Urinary bladder (tissue), 4 donors: ENCODE measurements at places on chromosomes 13 and 19.

GRCh38 chr13:112068540-112069060 lies 1.7 kb downstream of the SOX1 start:
- DNase-seq = no peak

GRCh38 chr13:31433746-31434145 lies 234.0 kb downstream of the B3GLCT start:
- DNase-seq = no peak

- DNase-seq = no peak
Observed at GRCh38 chr19:18300930-18301717, 19.7 kb upstream of the JUND start.

DNA sequence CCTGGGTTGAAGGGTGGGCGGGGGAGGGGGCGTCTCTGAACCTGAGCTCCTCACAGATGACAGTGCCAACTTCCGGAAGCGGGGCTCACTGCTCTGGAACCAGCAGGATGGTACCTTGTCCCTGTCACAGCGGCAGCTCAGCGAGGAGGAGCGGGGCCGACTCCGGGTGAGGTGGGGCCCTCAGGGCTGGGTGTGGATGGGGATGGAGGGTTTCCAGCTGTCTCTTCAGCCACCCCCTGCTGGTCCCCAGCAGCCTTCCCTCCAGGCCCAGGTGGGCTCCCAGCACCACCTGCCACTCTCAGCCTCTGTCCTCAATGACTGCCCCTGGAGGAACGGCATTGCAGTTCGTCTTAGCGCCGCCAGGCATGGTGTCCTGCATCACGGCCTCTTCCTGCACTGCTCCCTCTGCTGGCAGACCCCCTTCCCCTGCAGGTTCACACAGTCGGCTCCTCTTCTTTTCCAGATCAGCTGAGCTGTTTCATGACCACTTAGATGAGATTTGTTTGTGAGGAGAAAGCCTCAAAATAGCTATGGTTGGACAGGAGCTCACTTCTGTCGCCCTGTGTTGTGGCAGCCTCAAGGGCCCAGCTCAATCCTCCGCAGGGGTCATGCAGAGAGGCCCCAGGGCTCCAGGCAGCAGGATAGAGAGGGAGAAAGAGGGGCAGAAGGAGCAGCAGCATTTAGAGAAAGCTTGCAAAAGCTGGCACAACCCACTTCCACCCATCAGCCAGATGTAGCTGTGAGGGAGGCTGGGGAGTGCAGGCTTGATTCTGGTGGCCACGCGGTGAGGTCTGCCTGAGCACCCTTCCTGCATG lies 2.5 kb upstream of the GARIN5A start:
- no peak for DNase-seq

- DNase-seq = no peak
Observed at GRCh38 chr19:17402982-17403855, 2.2 kb downstream of the BST2 start.

- no peak for DNase-seq
Observed at GRCh38 chr13:114260814-114261213, 20.6 kb upstream of the UPF3A start.

GRCh38 chr19:42059196-42059595 lies 10.8 kb downstream of the GRIK5 start:
- DNase-seq = no peak

DNA sequence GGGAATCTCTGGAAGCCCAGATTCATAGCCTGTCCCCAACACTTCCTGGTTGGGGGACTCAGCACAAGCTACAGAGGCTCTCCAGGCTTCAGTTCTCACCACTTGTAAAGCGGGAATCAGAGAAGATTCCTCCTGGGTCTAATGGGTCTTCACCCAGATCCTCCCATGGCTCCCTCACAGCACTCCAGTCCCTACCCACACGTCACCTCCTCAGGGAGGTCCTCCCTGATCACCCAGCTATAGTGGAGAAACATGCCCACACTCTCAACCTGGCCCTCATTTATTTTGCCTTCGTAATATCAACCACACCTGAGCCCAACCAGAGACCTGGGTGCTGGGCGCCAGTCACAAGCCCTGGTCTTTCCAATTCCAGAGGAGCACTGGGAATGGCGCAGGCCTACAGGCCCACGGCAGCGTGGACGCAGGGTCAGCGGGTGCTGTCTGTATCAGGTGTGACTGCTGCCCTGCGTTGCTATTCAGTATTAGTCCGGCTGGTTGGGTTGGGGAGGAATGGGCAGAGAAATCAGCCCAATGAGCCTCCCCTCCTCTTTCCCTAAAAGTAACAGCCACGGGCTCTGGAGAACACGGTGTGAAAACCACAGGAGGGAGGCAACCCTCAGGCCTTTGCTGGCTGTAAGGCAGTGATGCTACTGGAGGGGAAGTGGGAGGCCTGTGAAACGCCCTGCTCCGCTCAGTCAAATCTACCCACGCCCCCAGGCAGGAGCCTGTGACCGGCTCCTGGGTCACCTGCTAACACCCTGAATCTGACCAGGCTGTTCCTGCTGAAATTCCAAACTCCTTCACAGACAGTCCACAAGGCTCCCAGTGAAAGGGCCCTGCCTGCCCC lies 5.2 kb downstream of the AKT2 start:
- DNase-seq = no peak

GRCh38 chr13:114068656-114069318 lies 63.6 kb downstream of the RASA3 start:
- no peak for DNase-seq

DNA sequence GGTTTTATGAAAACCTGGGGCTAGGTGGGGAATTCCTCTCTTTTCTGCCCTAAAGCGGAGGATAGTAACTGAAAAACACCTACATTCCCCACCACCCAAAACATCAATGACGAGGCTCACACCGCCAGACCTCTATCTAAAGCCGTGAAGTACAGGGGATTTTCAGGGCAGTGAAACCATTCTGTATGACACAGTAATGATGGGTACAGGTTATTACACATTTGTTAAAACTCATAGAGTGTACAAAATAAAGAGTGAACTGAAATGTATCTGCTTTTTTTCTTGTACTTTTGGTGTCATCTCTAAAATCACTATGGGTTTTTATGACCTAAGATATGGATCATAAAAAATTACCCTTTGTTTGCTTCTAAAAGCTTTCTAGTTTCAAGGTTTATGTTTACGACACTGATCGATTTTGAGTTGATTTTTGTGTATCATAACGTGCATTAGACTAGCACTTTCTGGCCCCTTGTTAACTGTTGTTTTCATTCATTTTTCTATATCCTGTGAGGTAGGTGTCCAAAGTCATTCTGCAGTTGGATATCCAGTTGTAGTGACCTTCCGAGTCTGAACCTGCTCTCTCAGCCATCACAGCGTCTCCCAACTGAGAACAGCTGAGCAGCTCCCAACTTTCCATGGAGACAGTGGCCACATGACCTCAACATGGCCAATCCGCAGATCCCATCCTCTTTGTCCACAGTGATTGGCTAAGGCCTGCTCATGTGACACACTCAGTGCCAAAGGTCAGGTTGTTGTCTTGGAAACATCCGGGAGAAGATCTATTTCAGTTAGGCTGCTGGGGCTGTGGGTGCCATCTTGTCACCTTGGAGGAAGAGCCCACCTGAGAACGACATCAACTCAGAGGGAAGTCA lies 10.3 kb downstream of the MBD3L2B start:
- DNase-seq = no peak

DNA sequence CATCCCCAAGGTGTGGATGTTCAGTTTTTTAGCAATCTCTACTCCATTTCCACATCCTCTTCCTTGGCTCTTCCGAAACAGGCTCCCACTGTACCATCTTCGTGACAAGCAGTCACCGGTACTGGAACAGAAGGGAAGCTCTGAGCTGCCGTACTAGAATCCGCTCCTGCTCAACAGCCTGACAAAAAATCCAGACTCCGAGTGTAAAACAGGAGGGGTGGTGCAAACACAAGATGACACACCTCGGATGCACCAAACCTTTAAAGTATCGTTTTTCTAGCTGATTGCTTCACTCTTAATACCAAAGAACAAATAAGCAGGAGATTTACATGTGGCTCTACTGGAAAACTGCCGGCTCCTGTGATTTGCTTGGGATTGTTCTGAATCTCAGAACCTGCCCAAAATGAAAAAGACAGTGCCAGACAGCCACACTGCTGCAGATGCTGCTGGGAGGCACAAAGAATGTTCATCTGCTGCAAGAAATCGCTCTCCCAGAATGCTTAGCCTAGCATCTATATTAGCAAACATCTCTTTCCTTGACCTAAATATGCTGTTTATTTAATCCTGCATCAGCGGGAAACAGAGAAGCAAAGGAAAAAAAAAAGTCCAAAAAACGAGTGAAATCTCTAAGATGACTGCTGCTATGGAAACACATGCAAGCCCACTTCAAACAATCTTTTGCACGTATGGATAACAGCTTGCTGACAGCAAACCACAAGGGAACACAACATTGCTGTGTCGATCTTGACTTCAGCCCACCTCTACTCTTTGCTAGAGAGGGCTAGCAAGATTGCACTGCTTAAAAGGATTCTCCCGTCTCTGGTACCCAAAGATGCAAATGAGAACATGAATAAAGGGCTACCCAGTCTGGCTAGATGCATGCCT lies 38.0 kb upstream of the DOCK9 start:
- DNase-seq = no peak

- no peak for DNase-seq
Observed at GRCh38 chr13:80871481-80871880, 530.6 kb upstream of the SPRY2 start.

GRCh38 chr13:99990126-99990977 lies 8.8 kb downstream of the ZIC2 start:
- no peak for DNase-seq

GRCh38 chr19:48867746-48868113 lies 687 bp downstream of the PLEKHA4 start:
- no peak for DNase-seq

GRCh38 chr13:30866677-30867076 lies 39.4 kb upstream of the MEDAG start:
- DNase-seq = no peak

- no peak for DNase-seq
Observed at GRCh38 chr19:39223703-39224279, 19.7 kb upstream of the SYCN start.

- no peak for DNase-seq
Observed at GRCh38 chr19:18167011-18167410, 6.6 kb upstream of the IFI30 start.

DNA sequence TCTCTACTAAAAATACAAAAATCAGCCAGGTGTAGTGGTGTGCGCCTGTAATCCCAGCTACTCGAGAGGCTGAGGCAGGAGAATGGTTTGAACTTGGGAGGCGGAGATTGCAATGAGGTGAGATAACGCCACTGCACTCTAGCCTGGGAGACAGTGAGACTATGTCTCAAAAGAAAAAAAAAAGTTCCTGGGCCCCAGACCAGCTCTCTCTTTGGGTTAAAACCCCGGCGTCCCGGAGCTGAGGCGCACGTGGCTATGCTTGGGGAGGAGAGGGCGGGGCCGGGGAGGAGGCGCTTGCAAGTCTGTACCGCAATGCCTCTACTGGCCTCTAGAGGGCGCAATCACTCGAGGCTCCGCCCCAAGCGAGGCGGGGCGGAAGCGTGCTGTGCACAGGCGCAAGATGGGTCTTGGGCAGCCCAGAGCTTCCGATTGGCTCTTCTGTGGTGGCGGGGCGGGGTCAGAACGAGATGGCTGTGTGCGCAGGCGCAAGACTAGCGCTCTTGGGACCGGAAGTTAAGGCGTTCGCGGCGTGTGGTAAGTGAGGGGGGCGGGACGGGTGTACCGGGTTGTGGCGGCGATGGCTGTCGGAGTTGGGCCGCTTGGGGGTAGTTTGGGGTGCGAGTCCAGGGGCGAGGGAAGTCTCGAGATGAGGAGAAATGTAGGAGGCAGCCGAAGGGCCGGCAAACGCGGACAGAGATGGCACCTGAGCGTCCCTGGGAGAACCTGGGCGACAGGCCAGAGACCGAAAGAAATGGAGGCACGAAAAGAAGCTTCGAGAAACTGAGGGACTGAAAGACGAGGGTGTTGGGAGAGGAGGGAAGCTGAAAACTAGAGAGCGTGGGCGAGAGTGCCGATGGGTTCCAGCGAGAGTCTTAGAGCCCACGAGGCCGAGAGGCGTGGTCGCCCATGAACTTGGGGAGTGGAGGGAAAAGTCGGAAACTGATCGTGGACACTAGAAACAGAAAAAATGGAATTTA lies at the start of gene DHX34:
Gene DHX34, plus strand, starts transcription at position 497 of the 977 bp plus-strand sequence. CDS start 3,716 bp downstream, outside the sequence.
- DNase-seq = peak; percentile 97

GRCh38 chr13:86757236-86757978 lies 913.8 kb upstream of the SLITRK5 start:
- no peak for DNase-seq

- no peak for DNase-seq
Observed at GRCh38 chr13:77915686-77916085, 2.9 kb downstream of the EDNRB start.

- peak; percentile 78 for DNase-seq
Observed at GRCh38 chr19:7871437-7872305, 2.5 kb downstream of the PRR36 start.

GRCh38 chr13:70043685-70044084 lies 63.9 kb upstream of the ATXN8OS start:
- DNase-seq = no peak

GRCh38 chr13:72120632-72121031 lies 253.6 kb upstream of the DACH1 start:
- no peak for DNase-seq

DNA sequence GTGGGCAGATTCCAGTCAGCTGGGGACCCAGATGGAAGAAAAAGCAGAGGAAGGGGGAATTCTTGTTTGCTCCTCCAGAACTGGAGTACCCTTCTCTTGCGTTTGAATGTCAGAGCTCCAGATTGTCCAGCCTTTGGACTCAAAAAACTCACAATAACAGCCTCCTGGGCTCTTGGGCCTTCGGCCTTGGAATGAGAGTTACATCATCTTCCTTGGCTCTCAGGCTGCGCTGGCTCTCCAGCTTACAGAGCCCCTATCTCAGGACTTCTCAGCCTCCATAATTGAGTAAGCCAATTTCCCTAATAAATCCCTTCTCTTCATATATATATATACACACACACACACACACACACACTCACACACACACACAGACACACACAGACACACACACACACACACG lies 1215.7 kb upstream of the SLC10A2 start:
- no peak for DNase-seq

DNA sequence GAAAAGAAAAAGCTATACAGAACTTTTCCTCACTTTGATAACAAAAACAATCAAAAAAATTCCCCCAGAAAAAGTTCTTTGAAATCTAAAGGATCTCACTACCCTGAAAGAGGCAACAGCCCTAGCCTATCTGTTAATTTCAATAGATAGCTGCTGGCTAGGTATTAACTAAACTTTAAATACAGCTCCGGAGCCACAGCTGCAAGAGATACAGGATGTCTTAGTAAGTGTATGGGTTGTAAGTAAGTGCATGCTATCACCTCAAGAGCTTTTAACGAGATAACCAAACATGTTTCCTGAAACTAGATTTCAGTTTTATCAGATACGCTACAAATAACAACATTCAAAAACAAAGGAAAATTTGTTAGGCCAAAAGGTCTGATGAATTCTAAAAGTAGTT lies 148.4 kb downstream of the KLF12 start:
- no peak for DNase-seq

GRCh38 chr13:32976056-32976805 lies 40.0 kb upstream of the KL start:
- DNase-seq = no peak

GRCh38 chr19:45321848-45322247 lies 827 bp downstream of the CKM start:
- no peak for DNase-seq

- DNase-seq = no peak
Observed at GRCh38 chr19:49851456-49852259, 699 bp downstream of the PTOV1 start.
